Effector memory CD4-positive, alpha-beta T cell (primary cell): ENCODE measurements at places on chromosomes 6 and 20.

DNA sequence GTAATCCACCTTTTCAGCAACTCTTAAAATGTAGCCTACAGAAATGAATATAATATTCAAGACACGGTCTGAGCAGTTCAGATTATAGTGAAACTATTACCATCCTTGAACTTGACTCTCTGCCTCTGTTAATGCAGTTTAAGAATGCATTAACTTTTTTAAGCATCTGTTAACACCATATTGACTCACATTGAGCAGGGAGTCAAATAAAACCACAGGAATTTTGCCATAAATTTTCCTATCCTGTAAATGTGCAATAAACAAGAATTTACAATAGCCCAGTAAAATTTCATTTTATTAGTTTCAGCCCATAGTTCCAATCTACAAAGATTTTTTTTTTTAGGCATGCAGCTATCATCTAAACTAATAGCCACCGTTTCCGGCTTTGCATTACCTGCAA, 239.2 kb upstream of the DEFB112 start:
- no peaks in the 10 kb centered on the region for H3K27me3 ChIP-seq
- H3K36me3 ChIP-seq, result no peaks in the 10 kb centered on the region
- H3K4me1 ChIP-seq, result no peaks in the 10 kb centered on the region

- H3K36me3 ChIP-seq, result no peaks in the 10 kb centered on the region
- H3K4me1 ChIP-seq, result no peaks in the 10 kb centered on the region
- H3K4me3 ChIP-seq, result no peak overlapping the region
- no peak overlapping the region for H3K27ac ChIP-seq
- no peaks in the 10 kb centered on the region for H3K27me3 ChIP-seq
- no peak for DNase-seq
Measured at GRCh38 chr6:69202768-69203167, 567.7 kb downstream of the ADGRB3 start.

GRCh38 chr6:77454386-77454785, 8.9 kb downstream of the HTR1B start:
- H3K4me3 ChIP-seq, result no peak overlapping the region
- DNase-seq, result no peak

- no peak for DNase-seq
- H3K27me3 ChIP-seq, result no peaks in the 10 kb centered on the region
- H3K27ac ChIP-seq, result no peak overlapping the region
Measured at GRCh38 chr6:138597336-138597735, 98.0 kb upstream of the NHSL1 start.

GRCh38 chr20:4919047-4919704, 82.1 kb downstream of the SLC23A2 start:
- no peak overlapping the region for H3K4me3 ChIP-seq
- no peaks in the 10 kb centered on the region for H3K36me3 ChIP-seq
- no peak overlapping the region for H3K27ac ChIP-seq
- DNase-seq, result no peak

GRCh38 chr6:76701610-76702009, 629.1 kb upstream of the IMPG1 start:
- no peak for DNase-seq
- no peak overlapping the region for H3K27ac ChIP-seq
- H3K4me3 ChIP-seq, result no peak overlapping the region
- H3K4me1 ChIP-seq, result no peaks in the 10 kb centered on the region
- no peaks in the 10 kb centered on the region for H3K27me3 ChIP-seq

DNA sequence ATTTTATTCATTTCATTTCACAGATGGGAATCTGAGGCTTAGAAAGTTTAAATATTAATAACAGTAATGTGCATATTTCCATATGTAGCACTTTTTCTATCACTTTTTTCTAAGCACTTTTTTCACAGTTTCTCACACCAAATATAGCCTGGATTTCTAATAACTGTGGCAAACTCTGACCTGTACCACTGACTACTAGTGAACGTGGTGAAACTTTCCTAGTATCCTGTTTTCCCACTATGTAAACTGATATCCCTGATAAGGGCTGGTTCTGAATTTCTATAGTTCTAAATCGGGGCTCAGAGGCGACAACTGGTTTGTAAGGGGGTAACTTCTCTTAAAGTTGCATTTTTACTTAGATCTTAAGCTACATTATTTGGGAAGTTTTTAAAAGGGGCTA, 32.6 kb downstream of the MAP7 start:
- no peak overlapping the region for H3K27ac ChIP-seq
- H3K36me3 ChIP-seq, result no peaks in the 10 kb centered on the region
- no peak overlapping the region for H3K4me3 ChIP-seq
- no peaks in the 10 kb centered on the region for H3K4me1 ChIP-seq

DNA sequence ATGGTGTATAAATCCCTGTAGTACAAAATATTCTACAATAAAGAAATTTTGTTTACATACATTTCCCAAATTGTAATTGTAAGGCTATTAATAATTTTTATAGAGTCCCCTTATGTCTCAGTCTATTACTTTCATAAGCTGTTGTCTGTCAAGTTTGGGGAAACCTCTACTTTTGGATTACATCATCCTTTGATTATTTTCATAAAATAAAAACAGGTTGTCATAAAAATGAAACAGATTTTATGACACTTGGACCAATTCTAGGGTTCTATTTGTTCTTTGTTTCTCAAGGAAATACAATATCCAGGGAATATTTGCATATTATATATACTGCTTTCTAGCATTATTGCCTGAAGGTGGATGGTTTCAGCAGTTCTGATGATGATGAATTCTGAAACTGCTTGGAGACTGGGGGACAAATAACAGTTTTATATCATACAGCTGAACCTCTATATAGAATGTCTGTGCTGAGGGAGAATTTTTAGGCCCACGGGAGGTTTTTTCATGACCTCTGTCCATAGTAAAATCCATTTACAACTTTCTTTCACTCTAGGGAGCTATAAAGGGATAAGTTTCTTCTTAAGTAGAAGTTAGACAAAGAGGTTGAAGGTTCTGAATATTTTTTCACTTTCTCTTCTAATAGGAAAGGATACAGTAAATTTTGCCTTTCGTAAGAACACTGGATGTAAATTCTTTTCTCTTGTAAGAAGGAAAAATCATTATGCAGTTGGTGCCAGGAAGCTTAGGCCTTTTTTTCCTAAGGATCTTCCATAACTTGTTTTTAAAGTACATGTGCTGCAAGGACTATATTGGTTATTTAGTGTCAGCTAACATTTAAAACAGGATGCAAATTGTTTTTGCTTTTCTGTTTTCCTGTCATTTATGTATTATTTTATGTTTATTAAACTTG, 58.0 kb downstream of the CD2AP start:
- no peaks in the 10 kb centered on the region for H3K4me1 ChIP-seq
- no peak overlapping the region for H3K4me3 ChIP-seq
- H3K36me3 ChIP-seq, result peaks cover 10% of the 10 kb centered on the region
- H3K27ac ChIP-seq, result no peak overlapping the region

- H3K36me3 ChIP-seq, result no peaks in the 10 kb centered on the region
- H3K27me3 ChIP-seq, result no peaks in the 10 kb centered on the region
- H3K4me1 ChIP-seq, result no peaks in the 10 kb centered on the region
- no peak overlapping the region for H3K27ac ChIP-seq
- no peak for DNase-seq
Measured at GRCh38 chr20:45452238-45452637, 17.3 kb upstream of the WFDC2 start.

GRCh38 chr6:163200694-163201093, 213.8 kb upstream of the QKI start:
- H3K4me3 ChIP-seq, result no peak overlapping the region
- no peaks in the 10 kb centered on the region for H3K4me1 ChIP-seq
- no peaks in the 10 kb centered on the region for H3K36me3 ChIP-seq
